ENCODE measurements at places on chromosomes 16 and 17. TPM values are rescaled to one million over a fixed set of nuclear protein-coding genes. Genes with fewer than 3 reads are reported as not detected.

Gene TEX14
- 0.21 TPM for total RNA-seq

Gene WFIKKN2
- not detected for total RNA-seq

Gene KANSL1
- total RNA-seq = 27.0 TPM

Gene KRT40
- not detected for total RNA-seq

Gene EVI2A
- not detected for total RNA-seq

Gene CES2
- total RNA-seq = 33.5 TPM

Gene TAOK2
- 34.3 TPM for total RNA-seq

Gene SDK2
- 0.62 TPM for total RNA-seq

Gene OVCA2
- total RNA-seq = 77.5 TPM

Gene TMEM238L
- not detected for total RNA-seq

Gene HSPB9
- not detected for total RNA-seq

Gene PARD6A
- 1.8 TPM for total RNA-seq

Gene ZFP90
- 7.2 TPM for total RNA-seq

Gene PRR15L
- total RNA-seq = 1.6 TPM

Gene FOXC2
- 2.7 TPM for total RNA-seq

Gene FOXF1
- total RNA-seq = not detected

Gene KRT20
- total RNA-seq = 0.61 TPM

Gene PPM1E
- total RNA-seq = 0.05 TPM

Gene IGSF6
- total RNA-seq = not detected

Gene TBC1D3C
- not detected for total RNA-seq

Gene RAMP2
- total RNA-seq = 0.74 TPM

Gene CES3
- total RNA-seq = 1.8 TPM

Gene LPO
- not detected for total RNA-seq

Gene MSLN
- total RNA-seq = 4.2 TPM

Gene ITGAL
- total RNA-seq = 0.20 TPM

Gene COL1A1
- total RNA-seq = 4.5 TPM

Gene RABEP1
- total RNA-seq = 36.7 TPM

Gene DNAI2
- not detected for total RNA-seq

Gene KRTAP17-1
- not detected for total RNA-seq

Gene ABCC11
- 0.22 TPM for total RNA-seq

Gene CDH1
- total RNA-seq = 3.9 TPM

Gene PPP1R27
- total RNA-seq = not detected

Gene P2RX5
- 23.8 TPM for total RNA-seq

Gene ANKFN1
- not detected for total RNA-seq

Gene CHD9NB
- 0.96 TPM for total RNA-seq

Gene SCN4A
- total RNA-seq = not detected

Gene UBE2G1
- 67.9 TPM for total RNA-seq

Gene ASPSCR1
- 27.1 TPM for total RNA-seq

Gene KRT17
- 1.0 TPM for total RNA-seq

Gene CACNA1G
- 4.9 TPM for total RNA-seq

Gene GPRC5B
- 30.9 TPM for total RNA-seq

Gene CEP20
- 35.4 TPM for total RNA-seq

Gene TNFSF12
- 12.3 TPM for total RNA-seq

Gene MYH2
- not detected for total RNA-seq

Gene ITGA2B
- total RNA-seq = 1.6 TPM

Gene PRSS22
- total RNA-seq = 1.6 TPM

Gene DLX3
- 0.07 TPM for total RNA-seq

Gene IL4R
- total RNA-seq = 32.6 TPM

Gene PGS1
- total RNA-seq = 15.1 TPM

Gene UNC45B
- not detected for total RNA-seq

Gene CACNG5
- total RNA-seq = not detected

Gene ABCA10
- 0.12 TPM for total RNA-seq

Gene RCVRN
- total RNA-seq = not detected

Gene SMIM22
- total RNA-seq = not detected

Gene DBNDD1
- total RNA-seq = 61.3 TPM

Gene CDYL2
- 0.54 TPM for total RNA-seq

Gene TPSAB1
- total RNA-seq = not detected

Gene HEATR9
- total RNA-seq = not detected

Gene ATP1B2
- 0.20 TPM for total RNA-seq

Data from A549 treated with ZK216348 at 1 μM for 4 hours (cell line).